ENCODE measurements at places on chromosomes 1 and 21. TPM values are rescaled to one million over a fixed set of nuclear protein-coding genes. Genes with fewer than 3 reads are reported as not detected.
A peak's percentile ranks its signal among the peaks of the same experiment; 100 is the strongest.

GRCh38 chr1:117967477-117967876 lies 37.9 kb downstream of the WDR3 start:
- peak; percentile 6 for DNase-seq

GRCh38 chr21:41143596-41144325 lies 24.2 kb upstream of the BACE2 start:
- DNase-seq: no peak

Gene CD244
- not detected for total RNA-seq

Gene PLA2G2D
- not detected for total RNA-seq

Gene PRDM15
- total RNA-seq: 6.9 TPM

DNA sequence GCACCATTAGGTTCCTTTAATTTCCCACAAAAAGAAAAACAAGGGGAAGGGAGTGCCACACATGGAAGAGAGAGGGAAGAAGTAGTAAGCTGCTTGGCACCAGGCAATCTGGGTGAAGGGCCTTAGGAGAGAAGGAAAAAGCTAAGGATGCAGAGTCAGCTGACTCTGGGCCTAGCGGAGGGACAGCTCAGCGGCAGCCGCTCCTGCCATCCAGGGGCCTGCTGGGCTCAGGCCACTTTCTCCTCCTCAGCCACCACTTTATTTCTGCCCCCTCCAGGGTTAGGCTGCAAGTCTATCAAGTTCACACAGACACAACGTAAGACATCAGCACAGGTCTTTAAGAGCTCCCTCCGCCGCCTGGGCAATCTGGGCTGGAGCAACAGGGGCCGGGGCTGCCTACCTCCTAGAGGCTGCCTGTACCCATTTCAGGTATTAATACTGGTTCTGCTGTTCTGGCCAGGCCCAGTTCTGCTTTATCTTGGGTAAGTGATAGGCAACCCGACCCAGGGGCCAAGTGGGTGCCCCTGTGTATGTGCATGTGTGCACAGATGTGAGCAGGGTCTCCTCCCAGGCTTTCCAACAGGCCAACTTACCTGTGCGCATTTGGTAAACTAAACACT lies 53.6 kb downstream of the SLC45A1 start:
- DNase-seq: no peak

DNA sequence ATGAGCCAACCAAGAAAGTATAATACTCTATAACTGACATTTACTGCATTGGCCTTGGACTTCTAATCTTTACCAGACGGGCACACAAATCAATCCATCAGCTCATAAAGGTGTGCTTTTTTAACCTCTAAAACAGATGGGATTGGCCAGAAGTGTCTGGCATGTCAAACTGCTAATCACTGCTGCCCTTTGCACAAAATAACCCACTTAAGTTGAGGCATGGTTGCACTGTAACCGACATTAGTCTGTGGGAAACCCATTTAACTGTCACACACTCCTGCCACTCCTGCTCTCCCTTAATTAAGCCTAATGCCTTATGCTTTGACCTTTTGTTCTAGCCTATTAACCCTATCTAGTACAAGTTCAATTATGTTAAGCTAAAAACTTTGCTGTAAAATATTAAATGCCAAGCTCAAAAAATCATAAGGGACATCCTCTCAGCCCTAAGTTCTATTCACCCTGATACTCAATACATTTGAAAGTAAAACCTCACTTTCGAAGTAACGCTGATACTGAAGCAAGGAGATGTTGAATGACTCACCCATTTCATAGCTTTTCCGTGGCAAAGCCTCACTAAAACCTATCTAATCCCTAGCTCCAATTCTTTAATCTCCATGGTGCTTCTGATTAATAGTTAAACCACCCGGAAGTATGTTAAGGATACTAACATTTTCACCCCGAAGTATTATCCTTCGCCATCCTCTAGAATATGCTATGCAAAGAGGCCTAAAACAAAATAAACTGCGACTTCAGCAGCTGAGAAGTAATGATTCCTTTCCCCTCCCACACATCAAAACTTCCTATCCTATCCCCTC lies 12.9 kb downstream of the NRIP1 start:
- no peak for DNase-seq

Gene TAS1R1
- not detected for total RNA-seq

Gene FAM131C
- total RNA-seq: 1.2 TPM

DNA sequence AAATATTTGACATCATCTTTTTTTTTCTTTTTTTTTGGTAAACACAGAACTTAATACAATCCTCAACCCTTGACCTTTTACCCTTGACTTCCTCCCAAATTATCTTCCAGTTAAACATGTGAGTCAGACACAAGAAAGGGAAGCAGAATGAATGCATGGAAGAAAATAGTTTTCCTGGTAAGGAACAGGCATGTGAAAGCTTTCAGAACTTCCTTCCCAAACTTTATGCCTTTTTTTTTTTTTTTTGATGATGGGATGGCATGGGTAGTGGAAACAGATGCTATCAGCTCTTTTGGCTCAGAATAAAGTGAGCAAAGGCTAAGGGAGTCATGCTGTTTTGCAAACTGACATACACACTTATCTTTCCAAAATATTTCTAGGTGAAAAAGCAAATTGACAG lies 1079.1 kb downstream of the TTLL7 start:
- no peak for DNase-seq

DNA sequence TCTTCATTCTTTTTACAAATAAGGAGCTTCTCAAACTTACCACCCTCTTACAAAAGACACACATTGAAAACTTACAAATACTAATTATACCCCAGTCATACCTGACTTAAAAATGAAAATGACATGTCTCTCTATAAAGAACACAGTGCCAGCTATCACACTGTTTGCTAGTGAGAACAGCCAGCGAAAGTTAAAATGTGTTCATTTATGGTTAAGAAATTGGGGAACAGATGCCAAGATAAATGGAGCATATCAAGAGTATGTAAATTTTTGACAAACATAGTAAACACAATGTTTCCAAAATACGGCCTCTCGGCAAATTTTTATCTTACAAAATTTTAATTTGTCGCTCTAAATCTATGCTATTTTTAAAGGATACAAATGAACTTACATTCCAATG lies 1422.9 kb downstream of the KCNT2 start:
- DNase-seq: no peak

All from frontal cortex (tissue), 4 donors.